CD14-positive monocyte (primary cell): ENCODE measurements at places on chromosomes 1 and 21.

- DNase-seq, result no peak
- H3K36me3 ChIP-seq, result no peaks in the 10 kb centered on the region
- no peak overlapping the region for H3K27ac ChIP-seq
- no peaks in the 10 kb centered on the region for H3K27me3 ChIP-seq
- no peak overlapping the region for H3K4me3 ChIP-seq
- H3K4me1 ChIP-seq, result peaks cover 23% of the 10 kb centered on the region
These were observed 59.5 kb downstream of the PIK3R3 start for GRCh38 chr1:46072975-46073374.

GRCh38 chr1:39758556-39759435 lies 12.4 kb downstream of the OXCT2 start:
- no peak overlapping the region for H3K27ac ChIP-seq
- H3K36me3 ChIP-seq, result peaks cover 61% of the 10 kb centered on the region
- no peak for DNase-seq

DNA sequence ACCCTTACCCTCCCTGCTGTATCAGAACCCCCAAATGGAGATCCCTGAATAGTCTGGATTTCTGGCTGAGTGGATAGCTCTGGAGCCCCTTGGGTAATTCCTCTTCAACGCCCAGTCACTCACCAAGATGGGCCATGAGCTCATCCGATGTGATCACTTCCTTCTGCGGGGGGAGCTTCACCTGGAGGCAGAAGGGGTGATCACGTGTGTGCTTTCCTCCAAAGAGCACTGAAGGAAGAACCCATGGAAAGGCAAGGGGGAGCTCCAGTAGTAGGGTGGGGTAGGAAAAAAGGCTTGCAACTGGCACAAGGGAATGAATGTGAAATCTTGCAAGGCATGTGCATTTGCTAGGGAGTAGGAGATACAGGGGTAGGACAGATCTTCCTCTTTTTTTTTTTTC lies 5.1 kb downstream of the MINDY1 start:
- peaks cover 38% of the 10 kb centered on the region for H3K36me3 ChIP-seq
- no peak overlapping the region for H3K4me3 ChIP-seq
- H3K27me3 ChIP-seq, result no peaks in the 10 kb centered on the region
- DNase-seq, result peak; percentile 41
- H3K4me1 ChIP-seq, result peaks cover 77% of the 10 kb centered on the region
- peak overlapping the region; percentile 49 for H3K27ac ChIP-seq

- H3K27me3 ChIP-seq, result no peaks in the 10 kb centered on the region
- DNase-seq, result no peak
- no peak overlapping the region for H3K4me3 ChIP-seq
- H3K36me3 ChIP-seq, result peaks cover 58% of the 10 kb centered on the region
These were observed 58.3 kb upstream of the FASLG start for GRCh38 chr1:172600615-172601014.

- H3K27me3 ChIP-seq, result no peaks in the 10 kb centered on the region
- no peak overlapping the region for H3K27ac ChIP-seq
- DNase-seq, result no peak
- H3K4me1 ChIP-seq, result no peaks in the 10 kb centered on the region
- H3K4me3 ChIP-seq, result no peak overlapping the region
These were observed 16.5 kb upstream of the CFHR5 start for GRCh38 chr1:196960854-196961253.

DNA sequence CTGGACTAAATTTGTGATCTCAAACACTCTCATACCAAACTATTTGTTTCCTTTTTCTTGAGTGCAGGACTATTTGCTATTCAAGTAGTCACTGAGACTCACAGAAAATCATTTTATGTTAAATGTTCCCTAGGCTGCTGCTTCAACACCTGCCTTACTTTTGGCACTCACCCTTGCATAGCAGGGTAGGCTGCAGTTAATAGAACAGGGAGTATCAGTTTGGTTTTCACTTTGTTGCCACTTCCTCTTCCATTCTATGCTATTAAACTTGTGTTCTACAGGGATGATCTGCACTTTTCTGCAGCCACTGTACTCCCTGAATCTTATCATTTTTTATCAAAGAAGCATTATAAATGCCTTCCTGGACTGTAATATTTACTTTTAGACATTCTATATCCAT lies 148.7 kb upstream of the PRMT6 start:
- no peaks in the 10 kb centered on the region for H3K4me1 ChIP-seq
- H3K27ac ChIP-seq, result no peak overlapping the region
- no peak overlapping the region for H3K4me3 ChIP-seq
- no peak for DNase-seq
- no peaks in the 10 kb centered on the region for H3K27me3 ChIP-seq
- H3K36me3 ChIP-seq, result no peaks in the 10 kb centered on the region

GRCh38 chr1:82830690-82831380 lies 1030.1 kb downstream of the ADGRL2 start:
- H3K4me3 ChIP-seq, result no peak overlapping the region
- DNase-seq, result no peak
- no peaks in the 10 kb centered on the region for H3K36me3 ChIP-seq

DNA sequence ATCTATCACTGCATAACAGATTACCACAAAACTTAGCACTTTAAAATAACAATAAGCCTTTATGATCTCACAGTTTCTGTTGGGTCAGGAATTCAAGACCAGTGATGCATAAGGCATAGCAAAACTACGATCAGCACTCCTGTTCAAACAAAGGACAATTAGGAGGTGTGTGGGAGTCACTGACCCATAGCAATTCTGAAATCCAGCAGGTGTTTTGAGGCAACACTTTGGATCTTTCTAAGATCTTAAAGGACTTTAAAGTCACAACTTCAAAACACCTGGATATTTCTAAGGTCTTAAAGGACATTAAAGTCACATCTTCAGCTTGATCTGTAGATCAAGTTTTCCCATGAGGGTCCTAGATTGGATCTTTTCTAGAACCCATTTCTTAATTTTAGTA lies 35.3 kb downstream of the AKT3 start:
- no peak for DNase-seq
- H3K27ac ChIP-seq, result no peak overlapping the region
- H3K4me1 ChIP-seq, result no peaks in the 10 kb centered on the region
- no peaks in the 10 kb centered on the region for H3K27me3 ChIP-seq

GRCh38 chr21:39385299-39386145 lies 36.6 kb upstream of the HMGN1 start:
- H3K4me1 ChIP-seq, result peaks cover 36% of the 10 kb centered on the region
- H3K27ac ChIP-seq, result peak overlapping the region; percentile 64
- H3K27me3 ChIP-seq, result no peaks in the 10 kb centered on the region
- H3K4me3 ChIP-seq, result peak overlapping the region; percentile 29
- peak; percentile 71 for DNase-seq
- H3K36me3 ChIP-seq, result peaks cover 2% of the 10 kb centered on the region

DNA sequence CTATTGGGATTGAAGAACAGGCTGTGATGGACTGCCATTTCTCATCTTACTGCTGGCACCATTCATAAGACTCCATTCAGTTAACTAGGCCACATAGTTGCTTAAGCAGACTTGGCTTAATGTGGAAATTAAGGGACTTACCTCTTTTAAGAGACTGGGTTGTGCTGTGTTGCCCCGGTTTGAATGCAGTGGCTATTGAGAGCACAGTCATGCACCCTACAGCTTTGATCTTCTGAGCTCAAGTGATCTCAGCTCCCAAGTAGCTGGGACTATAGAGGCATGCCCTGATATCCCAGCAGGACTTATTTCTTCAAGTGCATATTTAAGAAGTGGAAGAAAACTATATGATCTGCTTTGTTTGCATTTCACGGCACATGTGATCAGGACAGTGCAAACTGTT lies 181.1 kb downstream of the RASAL2 start:
- no peak overlapping the region for H3K27ac ChIP-seq
- H3K36me3 ChIP-seq, result no peaks in the 10 kb centered on the region
- no peaks in the 10 kb centered on the region for H3K27me3 ChIP-seq
- no peak overlapping the region for H3K4me3 ChIP-seq
- H3K4me1 ChIP-seq, result peaks cover 57% of the 10 kb centered on the region

GRCh38 chr21:17784180-17784598 lies 35.0 kb downstream of the C21orf91 start:
- peak overlapping the region; percentile 5 for H3K4me3 ChIP-seq
- H3K27me3 ChIP-seq, result no peaks in the 10 kb centered on the region
- peaks cover 88% of the 10 kb centered on the region for H3K4me1 ChIP-seq
- H3K36me3 ChIP-seq, result no peaks in the 10 kb centered on the region
- H3K27ac ChIP-seq, result peak overlapping the region; percentile 87

- H3K36me3 ChIP-seq, result no peaks in the 10 kb centered on the region
- no peak overlapping the region for H3K27ac ChIP-seq
- no peak overlapping the region for H3K4me3 ChIP-seq
- no peaks in the 10 kb centered on the region for H3K27me3 ChIP-seq
These were observed 85.7 kb downstream of the TGFB2 start for GRCh38 chr1:218430822-218431221.

DNA sequence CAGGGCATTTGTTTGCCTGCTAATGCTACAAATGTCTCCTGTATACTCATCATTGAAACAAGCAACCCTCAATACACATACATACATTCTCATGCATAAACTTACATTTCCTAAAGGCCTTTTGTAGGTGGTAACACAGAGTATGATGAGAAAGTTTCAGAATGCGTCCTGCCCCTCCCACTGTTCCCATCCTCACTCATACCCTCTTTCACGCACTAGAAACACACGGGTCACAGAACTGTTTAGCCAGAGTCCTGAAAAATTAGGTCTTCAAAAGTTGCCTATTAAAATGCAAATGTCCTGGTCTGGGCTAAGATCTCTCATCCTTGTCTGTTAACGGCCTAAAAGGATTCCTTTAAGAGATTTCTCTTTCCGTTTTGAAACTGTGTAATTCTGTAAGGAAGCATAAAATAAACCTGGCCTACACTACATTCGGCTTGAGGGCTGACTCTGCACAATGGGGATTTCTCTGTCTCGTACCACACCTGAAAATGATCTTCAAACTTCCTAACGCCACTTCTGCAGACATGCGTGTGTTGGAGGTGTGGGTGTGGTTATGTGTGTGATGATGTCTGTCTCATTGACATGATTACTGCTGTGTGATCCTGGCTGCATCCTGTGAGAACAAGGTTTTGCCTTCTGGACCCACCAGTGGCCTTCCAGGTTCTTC lies 5.3 kb upstream of the FCER1A start:
- DNase-seq, result no peak
- H3K27ac ChIP-seq, result no peak overlapping the region
- H3K4me1 ChIP-seq, result peaks cover 31% of the 10 kb centered on the region
- H3K4me3 ChIP-seq, result no peak overlapping the region
- no peaks in the 10 kb centered on the region for H3K36me3 ChIP-seq
- H3K27me3 ChIP-seq, result no peaks in the 10 kb centered on the region

GRCh38 chr21:46002841-46003574 lies 21.4 kb downstream of the COL6A1 start:
- no peaks in the 10 kb centered on the region for H3K36me3 ChIP-seq
- no peak overlapping the region for H3K27ac ChIP-seq
- no peak for DNase-seq
- no peak overlapping the region for H3K4me3 ChIP-seq
- no peaks in the 10 kb centered on the region for H3K27me3 ChIP-seq

- no peaks in the 10 kb centered on the region for H3K4me1 ChIP-seq
- no peak overlapping the region for H3K4me3 ChIP-seq
- H3K27me3 ChIP-seq, result no peaks in the 10 kb centered on the region
- H3K36me3 ChIP-seq, result no peaks in the 10 kb centered on the region
These were observed 1.9 kb downstream of the FTCD start for GRCh38 chr21:46153247-46154154.

GRCh38 chr1:10737651-10738050 lies 58.8 kb downstream of the CASZ1 start:
- H3K27ac ChIP-seq, result no peak overlapping the region
- H3K4me3 ChIP-seq, result no peak overlapping the region
- no peaks in the 10 kb centered on the region for H3K27me3 ChIP-seq
- no peaks in the 10 kb centered on the region for H3K36me3 ChIP-seq
- H3K4me1 ChIP-seq, result no peaks in the 10 kb centered on the region

DNA sequence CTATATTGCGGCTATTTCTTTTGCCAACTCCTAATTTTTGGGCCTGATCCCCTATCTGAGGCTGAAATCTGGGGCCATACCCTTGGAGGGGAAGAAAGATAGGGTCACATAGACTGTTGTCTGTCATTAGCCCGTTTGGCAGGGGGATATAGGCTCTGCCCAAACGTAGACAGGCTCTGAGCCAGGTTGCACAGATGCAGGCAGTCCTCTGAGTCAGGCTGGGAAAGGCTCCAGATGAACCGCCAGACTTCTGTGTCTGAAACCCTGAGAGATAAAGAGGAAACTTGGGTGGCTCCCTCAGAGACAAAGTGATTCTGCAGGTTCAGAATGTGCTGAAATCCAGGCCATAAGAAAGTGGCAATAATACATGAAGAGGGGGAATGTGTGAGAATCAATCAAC lies 4.0 kb upstream of the CAP1 start:
- DNase-seq, result peak; percentile 46
- H3K4me3 ChIP-seq, result no peak overlapping the region
- H3K27me3 ChIP-seq, result no peaks in the 10 kb centered on the region
- no peaks in the 10 kb centered on the region for H3K36me3 ChIP-seq
- H3K27ac ChIP-seq, result no peak overlapping the region

DNA sequence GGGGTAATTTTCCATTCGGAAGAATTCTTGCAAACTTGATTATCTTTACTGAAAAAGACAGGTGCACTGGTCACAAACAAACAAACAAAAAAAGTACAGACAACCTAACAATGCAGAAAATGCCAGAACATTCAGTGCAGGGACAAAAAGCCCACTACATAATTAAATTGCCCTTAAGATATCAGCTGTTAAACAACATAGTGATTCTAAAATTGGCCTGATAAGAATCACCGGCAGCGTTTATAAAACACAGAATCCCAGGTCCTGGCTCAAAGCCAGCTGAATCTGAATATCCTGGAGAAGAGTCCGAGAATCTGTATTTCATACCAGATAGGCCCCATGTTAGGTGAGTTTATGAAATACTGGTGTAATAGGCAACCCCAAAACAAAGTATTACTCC lies 6.1 kb downstream of the PLPP3 start:
- H3K4me3 ChIP-seq, result no peak overlapping the region
- no peak overlapping the region for H3K27ac ChIP-seq
- H3K27me3 ChIP-seq, result peaks cover 16% of the 10 kb centered on the region
- H3K4me1 ChIP-seq, result peaks cover 6% of the 10 kb centered on the region

DNA sequence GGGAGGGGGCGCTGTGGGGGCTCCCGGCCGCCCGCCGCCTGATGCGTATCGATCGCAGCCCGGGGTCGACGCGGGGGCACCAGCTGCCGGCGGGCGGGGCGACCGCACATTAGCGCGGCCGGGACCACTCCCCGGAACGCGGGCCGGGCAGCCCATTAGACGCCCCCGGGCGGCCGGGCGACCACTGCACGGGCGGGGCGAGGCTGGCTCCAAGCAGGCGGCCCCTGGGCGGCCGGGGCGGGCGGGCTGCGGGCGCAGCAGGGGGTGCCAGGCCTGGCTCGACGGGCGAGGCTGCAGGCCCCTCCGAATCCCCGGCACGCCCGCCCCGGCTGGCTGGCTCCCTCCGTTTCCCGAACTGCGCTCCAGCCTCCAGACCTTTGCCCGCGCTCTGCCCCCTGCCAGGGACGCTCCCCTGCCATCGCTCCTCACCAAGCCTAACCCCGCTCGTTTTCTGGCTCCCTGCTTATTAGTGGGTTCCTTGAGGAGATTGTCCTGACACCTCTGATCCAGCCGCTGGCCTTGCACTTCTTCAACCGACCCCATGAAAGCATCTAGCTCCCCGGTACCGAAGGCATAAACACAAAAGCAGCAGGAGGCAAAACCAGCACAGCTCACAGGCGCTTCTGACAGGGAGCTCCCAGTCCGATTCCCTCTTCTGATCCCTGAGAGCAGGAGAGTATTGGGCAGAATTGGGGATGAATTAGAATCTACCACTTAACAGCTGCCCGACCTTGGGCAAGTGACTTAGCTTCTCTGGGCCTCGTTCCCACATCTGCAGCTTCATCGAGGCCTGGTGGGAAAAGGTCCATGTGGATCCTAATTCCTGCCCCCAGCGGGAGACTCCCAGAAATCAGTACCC lies 92.6 kb upstream of the CASZ1 start:
- no peaks in the 10 kb centered on the region for H3K36me3 ChIP-seq
- H3K27ac ChIP-seq, result no peak overlapping the region
- no peaks in the 10 kb centered on the region for H3K4me1 ChIP-seq
